NCI-H1092 treated with DMSO at 0.1 percent for 48 hours (cell line): ENCODE measurements at places on chromosomes 16 and 17.

DNA sequence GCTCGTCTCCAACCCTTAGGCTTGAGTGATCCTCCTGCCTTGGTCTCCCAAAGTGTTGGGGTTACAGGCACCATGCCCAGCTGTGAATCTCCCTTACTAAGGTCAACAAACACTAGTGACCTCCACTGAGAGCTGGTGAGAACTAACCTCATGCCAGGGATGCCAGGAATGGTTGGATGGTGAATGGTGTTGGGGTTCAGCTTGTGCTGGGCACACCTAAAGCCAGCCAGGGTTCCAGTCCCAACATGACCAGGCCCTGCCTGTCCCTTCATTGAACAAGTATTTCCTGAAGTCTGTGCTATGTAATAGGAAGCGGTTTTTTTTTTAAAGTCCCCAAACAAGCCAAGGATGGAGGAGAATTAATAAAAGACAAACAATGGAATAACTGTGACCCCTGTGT lies 56.0 kb upstream of the TOB1 start:
- DNase-seq: no peak

GRCh38 chr17:81277421-81277820 lies 17.7 kb downstream of the SLC38A10 start:
- peak; percentile 66 for DNase-seq

DNA sequence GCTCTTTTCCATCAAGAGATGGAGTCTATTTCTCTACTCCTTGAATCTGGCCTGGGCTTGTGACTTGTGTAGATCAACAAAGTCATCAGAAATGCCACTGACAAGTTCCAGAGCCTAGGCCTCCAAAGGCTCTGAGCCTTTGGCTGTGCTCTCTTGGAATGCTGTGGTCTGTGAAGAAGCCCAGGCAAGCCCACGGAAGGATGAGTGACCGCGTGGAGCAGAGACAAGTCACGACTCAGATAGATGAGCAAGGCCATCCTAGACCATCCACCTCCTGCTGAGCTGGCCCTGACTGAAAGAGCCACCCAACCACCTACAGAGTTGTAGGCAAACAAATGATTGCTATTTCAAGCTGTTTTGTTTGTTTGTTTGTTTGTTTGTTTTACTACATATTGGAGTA lies 11.6 kb upstream of the ICAM2 start:
- no peak for DNase-seq

GRCh38 chr17:81380666-81381518 lies 14.4 kb upstream of the BAHCC1 start:
- no peak for DNase-seq

GRCh38 chr16:55471448-55472097 lies 7.4 kb upstream of the MMP2 start:
- no peak for DNase-seq

DNA sequence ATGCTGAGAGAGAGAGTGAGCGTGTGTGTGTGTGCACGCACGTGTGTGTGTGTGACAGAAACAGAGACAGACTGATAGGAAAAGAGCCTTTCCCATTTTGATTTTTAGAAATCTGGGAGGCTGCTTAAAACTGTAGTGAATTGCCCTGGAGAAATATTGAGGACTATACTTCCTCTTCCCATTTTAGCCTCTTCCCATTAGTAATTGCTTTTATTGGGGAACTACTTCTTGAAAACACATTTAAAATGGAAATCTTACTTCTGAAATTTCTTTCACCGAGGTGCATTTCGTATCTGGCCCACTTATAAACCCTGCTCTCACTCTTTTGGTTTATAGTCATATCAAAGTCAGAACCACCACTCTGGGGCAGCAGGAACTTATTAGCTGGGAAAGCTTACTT lies 47.1 kb downstream of the NUP93 start:
- DNase-seq: no peak

DNA sequence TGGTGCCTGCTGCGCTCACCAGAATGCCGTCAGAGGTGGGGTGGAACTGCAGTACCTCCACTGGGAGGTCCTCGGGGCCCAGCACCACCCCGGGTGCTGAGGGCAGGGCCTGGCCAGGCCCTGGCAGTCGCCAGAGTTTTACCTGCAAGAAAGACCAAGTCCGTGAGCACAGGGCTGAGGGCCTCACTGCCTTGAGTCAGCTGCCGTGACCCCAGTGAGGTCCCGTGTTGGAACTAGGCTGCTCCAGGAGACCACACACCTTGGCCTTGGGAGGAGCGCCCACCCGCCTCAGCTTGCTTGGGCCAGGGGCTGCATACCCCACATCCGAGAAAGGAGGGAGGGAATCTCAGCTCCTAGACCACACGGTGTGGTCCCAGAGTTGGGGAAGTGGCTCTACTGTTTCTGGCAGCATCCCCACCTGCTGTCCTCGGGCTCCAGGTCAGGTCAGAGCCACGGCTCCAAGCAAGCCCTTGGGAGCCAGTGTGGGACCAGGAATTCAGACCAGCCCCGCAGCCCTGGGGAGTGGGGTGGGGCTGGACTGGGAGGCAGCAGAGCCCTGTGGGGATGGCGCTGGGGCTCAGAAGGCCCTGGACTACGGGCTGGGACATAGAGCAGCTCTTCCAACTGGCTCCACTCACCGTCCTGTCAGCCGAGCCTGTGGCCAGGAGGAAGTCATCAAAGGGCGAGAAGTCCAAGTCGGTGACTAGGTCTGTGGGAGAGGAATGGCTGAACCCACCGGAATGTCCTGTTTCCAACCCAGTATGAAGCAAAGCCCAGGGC lies 8.7 kb downstream of the CORO7 start:
- no peak for DNase-seq

GRCh38 chr17:7237266-7237760 lies 1.9 kb downstream of the PHF23 start:
- no peak for DNase-seq

DNA sequence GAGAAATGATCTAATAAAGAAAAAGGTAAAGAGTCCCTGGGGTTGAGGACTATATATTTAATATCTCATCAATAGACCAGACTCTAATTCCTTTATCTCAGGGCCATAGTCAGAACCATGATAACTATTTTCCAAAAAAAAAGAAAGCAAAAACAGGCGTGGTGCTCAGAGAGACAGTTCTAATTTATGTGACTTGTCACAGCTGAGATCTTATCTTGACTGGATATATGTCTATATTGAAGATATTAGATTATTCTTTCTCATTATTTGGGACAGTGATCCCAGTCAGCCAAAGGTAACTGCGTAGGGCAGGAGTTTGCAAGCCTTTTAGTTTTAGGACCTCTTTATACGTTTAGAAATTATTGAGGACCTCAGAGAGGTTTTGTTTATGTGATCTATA lies 52.4 kb downstream of the ITFG1 start:
- no peak for DNase-seq

GRCh38 chr17:70780031-70780430 lies 610.7 kb downstream of the KCNJ2 start:
- DNase-seq: no peak

- DNase-seq: peak; percentile 69
These were observed at the start of gene PLEKHG4 for GRCh38 chr16:67279296-67280089. TSS of gene PLEKHG4 (plus strand) at chr16:67279532. CDS start at chr16:67280045, 513 bp downstream.

- no peak for DNase-seq
These were observed 9.5 kb downstream of the WWP2 start for GRCh38 chr16:69771651-69771967.

- no peak for DNase-seq
These were observed 48.9 kb downstream of the SNX29 start for GRCh38 chr16:12025472-12025871.

GRCh38 chr17:40063901-40064531 lies 1.3 kb downstream of the THRA start:
- no peak for DNase-seq

DNA sequence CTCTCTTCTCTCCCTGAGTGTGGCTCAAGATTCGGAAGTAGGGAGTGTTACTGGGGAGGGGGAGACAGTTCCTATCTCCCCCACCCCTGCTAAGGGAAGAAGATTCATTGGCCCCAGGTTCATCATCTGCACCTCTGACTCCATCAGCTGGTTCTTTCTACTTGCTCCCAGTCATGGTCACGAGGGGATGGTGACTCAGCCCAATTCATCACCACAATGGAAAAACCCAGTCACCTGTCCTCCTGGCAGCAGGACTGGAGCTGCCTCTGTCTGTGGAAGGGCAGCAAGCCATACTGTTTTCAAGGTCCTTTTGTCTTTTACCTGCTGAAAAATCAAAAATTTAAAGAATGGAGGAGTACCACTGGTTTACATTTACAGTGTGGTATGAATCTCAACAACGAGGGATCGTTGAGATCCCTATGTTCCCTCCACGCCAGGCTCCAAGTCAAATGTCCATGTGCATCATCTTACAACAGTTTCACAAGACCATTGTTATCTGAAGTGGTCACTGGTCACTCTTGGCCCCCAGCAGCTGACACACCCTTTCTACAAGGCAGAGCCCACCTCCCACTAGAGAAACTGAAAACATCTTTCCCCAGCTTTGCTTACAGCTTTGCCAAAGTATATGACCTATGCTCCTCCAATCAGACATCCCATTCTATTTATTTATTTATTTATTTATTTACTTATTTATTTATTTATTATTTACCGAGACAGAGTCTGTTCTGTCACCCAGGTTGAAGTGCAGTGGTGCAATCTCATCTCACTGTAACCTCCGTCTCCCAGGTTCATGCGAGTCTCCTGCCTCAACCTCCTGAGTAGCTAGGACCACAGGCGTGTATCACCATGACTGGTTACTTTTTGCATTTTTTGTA lies 40.4 kb upstream of the NDRG4 start:
- DNase-seq: no peak

DNA sequence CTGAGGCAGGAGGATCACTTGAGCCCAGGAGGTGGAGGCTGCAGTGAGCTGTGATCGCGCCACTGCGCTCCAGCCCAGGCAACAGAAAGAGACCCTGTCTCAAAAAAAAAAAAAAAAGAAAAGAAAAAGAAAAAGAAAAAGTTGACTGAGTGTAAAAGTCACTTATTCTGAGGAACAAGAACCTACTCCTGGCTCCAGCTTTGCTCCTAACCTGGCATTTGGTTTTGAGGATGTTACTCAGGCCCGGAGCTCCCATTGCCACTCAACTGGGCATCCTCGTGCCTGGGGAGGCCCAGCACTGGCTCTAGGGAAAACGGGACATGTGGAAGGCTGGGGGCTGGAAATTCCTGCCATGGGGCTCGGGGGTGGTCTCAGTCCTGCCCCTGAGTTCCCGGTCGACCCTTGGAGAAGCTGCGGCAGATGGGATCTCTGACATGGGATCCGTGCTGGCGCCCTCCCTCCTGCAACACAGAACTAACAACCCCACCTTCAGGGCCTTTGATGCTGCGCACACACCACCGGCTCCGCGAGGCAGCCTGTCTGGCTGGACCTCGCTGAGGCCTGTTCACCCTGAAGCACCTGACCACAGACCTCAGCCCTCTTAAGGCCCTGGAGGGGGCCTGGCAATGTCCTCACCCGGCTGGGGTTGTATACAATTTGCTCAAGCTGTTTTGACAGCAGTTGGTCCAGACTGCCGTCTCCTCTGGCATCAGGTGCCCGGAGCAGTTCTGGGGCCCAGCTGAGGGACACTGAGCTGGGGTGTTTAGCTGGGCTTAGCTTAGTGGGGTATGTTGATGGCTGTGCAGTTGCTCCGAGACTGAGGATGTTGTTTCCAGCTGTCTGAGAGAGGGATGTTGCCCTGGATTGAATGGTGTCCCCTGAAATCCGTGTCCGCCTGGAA lies 12.3 kb downstream of the CD7 start:
- DNase-seq: no peak

GRCh38 chr17:45948498-45948880 lies 50.6 kb upstream of the STH start:
- DNase-seq: no peak

- no peak for DNase-seq
These were observed 2.5 kb upstream of the CDYL2 start for GRCh38 chr16:80806927-80807340.

GRCh38 chr16:78925083-78925767 lies 675.3 kb downstream of the MAF start:
- no peak for DNase-seq

DNA sequence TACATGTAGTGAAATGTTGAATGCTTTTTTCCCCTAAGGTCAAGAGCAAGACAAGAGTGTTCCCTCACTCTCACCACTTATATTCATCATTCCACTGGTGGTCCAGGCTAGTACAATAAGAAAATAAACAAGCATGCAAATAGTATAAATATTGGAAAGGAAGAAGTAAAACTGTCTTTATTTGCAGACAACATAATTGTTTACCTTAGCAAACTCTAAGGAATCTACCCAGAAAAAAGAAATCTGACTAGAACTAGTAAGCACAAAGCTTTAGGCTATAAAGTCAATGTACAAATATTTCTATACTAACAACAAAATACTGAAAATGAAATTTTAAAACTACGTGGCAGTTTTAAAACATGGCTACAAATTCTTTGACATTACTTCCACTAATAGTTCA lies 101.7 kb downstream of the CYB561 start:
- DNase-seq: no peak

DNA sequence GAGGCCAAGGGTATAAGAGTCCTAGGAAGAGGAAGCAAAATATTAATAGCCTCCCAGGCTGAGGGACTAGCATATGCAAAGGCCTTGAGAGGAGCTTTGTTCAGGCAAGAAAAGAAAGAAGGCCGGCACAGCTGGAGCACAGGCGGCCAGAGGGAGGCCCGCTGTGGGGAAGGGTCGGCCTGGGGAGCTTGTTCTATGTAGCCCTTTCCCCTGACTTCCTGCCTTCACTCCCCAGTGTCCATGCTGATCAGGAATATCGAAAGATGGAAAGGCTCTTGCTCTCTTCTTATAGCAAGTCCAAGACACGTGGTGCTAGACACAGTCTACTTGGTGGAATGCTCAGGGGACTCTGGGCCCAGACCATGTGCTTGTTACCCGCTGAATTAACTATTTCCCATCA lies 27.4 kb upstream of the HAS3 start:
- DNase-seq: no peak

DNA sequence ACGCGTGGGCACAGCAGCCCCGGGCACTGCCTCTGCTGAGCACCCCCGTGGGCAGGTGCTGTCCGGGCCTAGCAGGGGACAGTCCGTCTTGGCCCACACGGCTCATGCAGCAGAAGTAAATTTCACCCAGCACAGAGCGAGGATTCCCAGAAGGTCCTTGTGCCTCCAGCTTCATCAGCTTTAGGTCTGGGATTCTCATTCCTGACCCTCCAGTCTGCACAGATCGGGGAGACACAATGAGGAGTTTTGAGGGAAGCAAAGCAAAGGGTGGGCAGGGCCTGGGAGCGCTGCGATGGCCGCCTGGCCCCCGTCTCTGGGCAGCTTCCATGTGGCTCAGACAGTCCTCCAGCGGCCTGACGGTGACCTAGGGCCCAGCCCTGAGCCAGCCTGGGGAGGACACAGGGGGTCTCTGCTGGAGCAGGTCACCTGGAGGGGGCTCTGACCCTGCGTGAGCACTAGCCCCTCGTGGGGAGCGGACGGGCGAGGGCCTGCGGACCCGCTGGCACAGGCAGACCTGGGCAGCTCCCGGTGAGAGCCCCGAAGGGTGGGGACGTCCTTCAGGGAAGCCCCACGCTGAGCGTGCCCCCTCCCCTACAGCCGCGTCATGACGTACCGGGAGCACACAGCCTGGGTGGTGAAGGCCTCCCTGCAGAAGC lies 30.7 kb upstream of the CHMP6 start:
- no peak for DNase-seq

GRCh38 chr16:28503470-28504259 lies 3.0 kb downstream of the IL27 start:
- no peak for DNase-seq

- DNase-seq: no peak
These were observed 117.2 kb downstream of the MAF start for GRCh38 chr16:79483336-79483735.

GRCh38 chr17:9612006-9612405 lies 33.3 kb upstream of the USP43 start:
- DNase-seq: no peak
